ENCODE measurements at places on chromosomes 13 and 19.

DNA sequence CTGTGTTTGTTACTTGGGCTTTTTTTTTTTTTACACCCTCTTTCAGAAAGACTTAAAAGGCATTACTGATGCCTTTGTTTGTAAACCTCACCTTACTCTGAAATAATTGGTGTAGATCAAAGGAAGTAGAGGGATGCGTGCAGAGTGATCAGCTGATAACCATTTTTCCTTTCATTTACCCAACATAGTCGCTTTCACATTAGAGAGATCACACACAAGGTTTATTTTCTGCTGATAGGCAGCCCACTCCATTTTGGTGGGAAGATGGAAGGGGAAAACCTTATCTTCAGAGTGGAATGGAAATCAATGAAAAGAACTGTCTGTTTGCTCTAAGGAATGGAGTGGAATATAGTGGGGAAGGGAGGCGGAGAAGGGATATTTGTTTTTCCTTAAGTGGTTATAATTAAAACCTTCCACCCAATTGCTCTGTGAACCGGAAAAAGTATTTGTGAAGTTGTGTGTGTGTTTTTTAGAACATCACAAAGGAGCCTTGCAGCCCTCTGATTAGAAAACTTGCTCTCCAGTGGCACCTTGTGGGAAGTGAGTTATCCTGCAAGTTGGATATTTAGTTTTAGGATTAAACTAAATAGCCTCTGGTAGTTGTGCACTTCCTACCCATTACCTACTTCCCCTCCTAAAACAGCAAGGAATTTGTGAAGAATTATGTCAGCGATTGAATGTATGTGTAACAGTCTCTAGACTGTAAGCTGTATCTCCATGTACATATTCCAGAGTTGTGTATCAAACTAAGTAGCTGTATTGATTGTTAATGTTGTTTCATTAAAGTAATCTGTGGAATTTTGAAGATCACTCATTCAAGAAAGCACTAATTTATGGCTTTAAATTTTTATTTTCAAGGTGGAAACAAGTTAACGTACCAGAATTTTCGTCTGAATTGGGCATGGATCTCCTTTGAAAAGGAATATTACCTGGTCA, 76.8 kb downstream of the FREM2 start:
- DNase-seq, result no peak

DNA sequence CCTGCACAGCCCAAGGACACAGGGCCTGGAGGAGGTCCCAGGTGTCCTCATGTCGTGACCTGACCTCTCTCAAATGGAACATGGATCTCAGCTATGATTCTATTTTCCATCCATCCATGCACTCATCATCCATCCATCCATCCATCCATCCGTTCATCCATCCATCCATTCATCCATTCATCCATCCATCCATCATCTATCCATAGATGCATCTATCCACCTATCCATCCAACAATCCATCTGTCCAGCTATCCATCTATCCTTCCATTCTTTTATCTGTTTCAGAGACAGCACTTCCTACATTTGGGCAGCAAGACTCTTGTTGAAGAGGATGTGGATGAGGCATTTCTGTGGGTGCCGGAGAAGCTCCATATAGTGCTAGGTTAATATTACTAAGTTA, 86.7 kb downstream of the SCGB2B2 start:
- DNase-seq, result no peak

- DNase-seq, result no peak
These were observed 6.6 kb upstream of the DAPK3 start for GRCh38 chr19:3977242-3978143.

GRCh38 chr13:49584771-49585182, 581 bp downstream of the RCBTB1 start:
- no peak for DNase-seq

GRCh38 chr13:109387471-109387870, 398.9 kb downstream of the IRS2 start:
- no peak for DNase-seq

DNA sequence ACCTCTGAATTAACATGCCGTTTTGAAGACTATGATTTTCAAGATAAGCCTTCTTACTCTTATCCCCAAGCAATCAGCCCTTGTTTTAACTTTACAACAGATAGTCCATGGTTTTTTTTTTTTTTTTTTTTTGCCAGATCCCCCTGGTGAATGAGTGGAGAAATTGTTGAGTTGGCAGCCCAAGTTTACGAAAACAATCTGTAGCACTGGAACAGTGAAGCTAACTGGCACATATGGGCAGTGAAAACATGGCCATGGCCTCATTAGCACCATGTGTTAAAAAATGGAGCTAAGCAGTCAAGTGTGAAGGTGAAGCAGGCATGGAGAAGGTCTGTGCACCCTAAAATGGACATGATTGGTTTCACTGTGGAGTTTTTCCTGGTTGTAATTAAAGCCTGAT, 812.1 kb upstream of the MIR17HG start:
- no peak for DNase-seq

GRCh38 chr19:8320564-8321066, 560 bp downstream of the NDUFA7 start:
- no peak for DNase-seq

DNA sequence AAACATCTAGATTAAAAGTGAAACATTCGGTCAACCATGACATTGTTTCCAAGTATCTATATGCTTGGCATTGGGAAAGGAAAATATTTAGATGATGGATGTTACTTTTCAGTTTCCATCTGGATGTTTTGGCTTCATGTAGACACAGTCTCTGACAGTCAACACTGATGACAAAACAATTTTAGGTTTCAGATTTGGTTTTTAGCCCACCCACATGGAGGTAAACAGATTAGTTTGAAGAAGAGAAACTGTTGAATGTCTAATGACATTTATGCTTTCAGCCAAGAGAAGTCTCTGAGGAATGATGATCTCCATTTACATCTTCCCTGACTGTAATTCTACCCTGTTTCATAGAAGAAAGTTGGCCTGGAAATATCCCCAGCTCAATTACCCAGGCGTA, 379.1 kb downstream of the SLITRK6 start:
- no peak for DNase-seq

DNA sequence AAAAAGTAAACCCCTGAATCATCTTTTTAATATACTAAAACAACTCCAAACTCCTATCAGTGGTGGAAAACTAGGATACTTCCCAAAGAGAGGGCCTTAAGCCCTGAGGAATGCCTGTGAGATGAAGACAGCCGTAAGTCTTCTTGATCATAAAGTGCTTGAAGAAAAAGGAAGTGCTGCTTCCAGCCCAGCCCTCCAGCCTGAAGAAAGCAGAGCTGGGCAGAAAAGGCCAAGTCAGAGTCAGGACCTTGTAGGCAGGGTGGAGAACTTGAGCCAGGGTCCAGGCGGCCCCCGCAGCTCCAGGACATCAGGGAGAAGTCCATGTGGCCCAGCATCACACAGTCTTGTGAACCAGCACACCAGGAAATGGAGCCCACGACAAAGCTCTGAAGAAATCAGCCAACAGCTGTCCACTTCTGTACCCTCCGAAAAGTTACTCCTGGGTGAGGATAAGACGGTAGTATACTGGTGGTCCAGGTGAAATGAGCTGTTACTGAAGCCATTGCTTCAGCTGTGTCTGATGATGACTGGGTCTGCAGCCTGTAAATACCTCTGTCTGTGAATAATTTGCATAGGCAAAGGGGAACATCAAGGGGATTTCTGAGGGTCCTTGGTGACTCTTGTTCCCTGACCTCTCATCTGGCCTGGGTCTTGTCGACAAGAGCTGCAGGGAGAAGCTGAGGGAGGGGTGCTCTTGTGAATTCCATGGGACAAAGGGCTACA, 18.7 kb upstream of the CRYL1 start:
- DNase-seq, result no peak

GRCh38 chr13:59236944-59237343, 926.8 kb downstream of the DIAPH3 start:
- DNase-seq, result no peak

GRCh38 chr13:50229960-50230661, 214.9 kb downstream of the KCNRG start:
- DNase-seq, result no peak

DNA sequence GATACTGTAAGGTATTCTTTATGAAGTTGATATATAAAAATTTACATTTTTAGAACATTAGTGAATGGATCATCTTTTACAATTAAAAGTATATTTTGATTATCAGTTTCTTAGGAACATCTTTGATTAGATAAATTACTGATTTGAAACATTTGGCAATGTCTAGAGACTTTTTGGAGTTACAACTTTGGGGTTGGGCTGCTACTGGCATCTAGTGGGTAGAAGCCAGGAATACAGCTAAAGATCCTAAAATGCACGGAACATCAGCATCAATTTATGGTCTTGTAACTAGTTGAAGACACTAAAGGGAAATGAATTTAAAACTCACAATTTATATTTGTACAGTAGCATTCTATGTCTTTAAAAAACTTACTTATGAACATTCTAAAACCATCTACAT, 19.9 kb downstream of the POMP start:
- DNase-seq, result no peak

GRCh38 chr13:106241974-106242953, 293.2 kb downstream of the EFNB2 start:
- DNase-seq, result no peak

DNA sequence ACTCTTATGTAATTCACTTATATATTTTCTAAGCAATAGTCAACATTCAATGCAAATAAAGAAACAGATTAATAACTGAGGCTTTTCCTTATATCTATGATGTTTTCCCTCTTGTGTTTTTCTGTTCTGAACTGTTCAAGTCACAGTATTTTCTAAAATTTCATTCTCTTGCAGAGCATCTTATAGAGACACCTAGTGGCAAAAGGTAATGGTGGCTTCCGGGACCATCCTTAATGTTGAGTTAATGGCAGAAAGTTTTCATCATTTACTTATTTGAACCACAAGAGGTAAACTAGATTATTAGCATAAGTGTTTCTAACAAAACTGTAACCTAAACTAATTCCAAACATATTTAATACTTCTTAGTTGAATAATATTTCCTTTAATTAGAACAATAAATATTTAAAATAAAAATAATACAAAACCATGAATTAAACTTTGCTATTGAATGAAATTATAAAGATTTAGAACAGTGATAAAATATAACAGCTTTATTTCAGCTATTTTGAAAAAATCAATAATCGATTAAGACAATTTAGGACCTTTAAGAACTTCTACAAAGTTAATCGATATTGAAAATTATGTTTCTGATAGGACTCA, 1.7 kb upstream of the SLITRK5 start:
- no peak for DNase-seq

DNA sequence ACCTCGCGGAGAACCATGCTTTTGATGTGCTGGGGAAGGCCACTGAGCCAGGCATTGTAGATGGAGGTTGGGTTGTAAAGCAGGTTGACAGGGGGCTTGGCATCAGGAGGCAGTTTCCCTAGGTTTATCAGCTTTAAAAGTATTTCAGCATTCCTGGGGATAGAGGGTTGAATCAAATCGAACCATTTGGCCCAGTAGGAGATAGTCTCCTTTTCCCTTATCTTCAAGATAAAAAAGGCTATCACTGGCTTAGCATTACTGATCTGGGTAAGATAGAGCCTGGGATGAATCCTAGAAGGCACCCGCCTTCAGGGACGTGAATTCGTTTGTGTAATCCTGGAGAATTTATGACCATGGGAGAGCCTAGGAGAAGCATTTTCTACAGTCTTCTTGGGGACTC, 30.6 kb downstream of the SLC6A16 start:
- no peak for DNase-seq

DNA sequence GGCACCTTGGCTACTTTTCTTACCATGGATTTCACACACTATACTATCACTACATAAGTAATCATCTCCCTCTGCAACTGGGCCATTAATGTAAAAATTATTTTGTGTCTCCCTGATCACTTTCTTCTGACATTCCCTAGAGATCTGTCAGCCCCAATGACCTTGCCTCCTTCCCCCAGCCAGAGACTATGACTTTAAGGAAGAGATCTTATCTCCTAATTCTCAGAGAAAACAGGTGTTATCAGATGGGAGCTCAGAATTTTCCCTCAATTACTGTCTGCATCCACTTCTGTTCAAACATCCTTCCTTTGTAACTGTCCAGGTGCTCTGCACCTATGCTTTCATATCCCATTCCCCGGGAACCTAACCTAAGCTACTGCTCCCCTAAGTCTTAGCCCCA, 397.5 kb downstream of the DIAPH3 start:
- DNase-seq, result no peak

DNA sequence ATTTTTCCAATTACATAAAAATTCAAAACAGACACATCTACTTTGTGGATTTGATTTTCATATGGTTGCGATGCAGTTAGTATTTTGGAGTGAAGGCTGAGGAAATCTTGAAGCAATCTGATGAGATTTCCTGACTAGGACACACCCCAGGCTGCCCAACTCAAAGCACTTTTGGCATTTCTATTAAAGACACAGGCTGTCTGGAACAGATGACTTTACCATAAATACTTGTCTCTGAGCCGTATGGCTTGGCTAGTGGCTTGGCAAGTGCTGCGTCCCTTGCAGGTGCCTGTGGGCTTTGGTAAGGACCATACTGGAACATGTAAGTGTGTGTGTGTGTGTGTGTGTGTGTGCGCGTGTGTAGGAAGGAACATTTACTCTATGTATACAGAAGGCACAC, 218.8 kb downstream of the FGF9 start:
- no peak for DNase-seq

- DNase-seq, result no peak
These were observed 29.6 kb downstream of the PAK4 start for GRCh38 chr19:39155114-39155700.

- no peak for DNase-seq
These were observed 12.9 kb downstream of the MIPEP start for GRCh38 chr13:23876265-23876664.

- no peak for DNase-seq
These were observed 389.4 kb downstream of the RFC3 start for GRCh38 chr13:34207334-34207733.

DNA sequence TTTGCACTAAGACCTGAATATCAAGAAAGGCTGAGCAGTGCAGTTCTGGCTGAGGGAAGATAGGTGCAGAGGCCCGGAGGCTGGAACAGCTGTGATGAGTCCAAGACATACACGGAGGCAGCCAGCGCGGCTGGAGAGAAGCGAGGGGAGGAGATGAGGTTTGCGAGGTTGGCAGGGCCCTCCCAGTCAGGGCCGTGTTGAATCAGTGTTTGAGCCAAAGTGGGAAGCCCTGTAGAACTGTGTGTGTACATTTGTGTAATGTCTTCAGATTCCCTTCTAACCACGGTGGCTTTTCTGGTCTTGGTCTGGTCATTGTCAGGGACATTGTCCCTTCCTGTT, 34.9 kb downstream of the PAK4 start:
- DNase-seq, result no peak
